SJSA1 (cell line): ENCODE measurements at places on chromosomes 2 and 18. TPM values are rescaled to one million over a fixed set of nuclear protein-coding genes. Genes with fewer than 3 reads are reported as not detected.

The CNRIP1 gene
- total RNA-seq: 5.0 and 14.0 TPM in 2 replicates

The UPP2 gene
- not detected in 2 replicates for total RNA-seq

DNA sequence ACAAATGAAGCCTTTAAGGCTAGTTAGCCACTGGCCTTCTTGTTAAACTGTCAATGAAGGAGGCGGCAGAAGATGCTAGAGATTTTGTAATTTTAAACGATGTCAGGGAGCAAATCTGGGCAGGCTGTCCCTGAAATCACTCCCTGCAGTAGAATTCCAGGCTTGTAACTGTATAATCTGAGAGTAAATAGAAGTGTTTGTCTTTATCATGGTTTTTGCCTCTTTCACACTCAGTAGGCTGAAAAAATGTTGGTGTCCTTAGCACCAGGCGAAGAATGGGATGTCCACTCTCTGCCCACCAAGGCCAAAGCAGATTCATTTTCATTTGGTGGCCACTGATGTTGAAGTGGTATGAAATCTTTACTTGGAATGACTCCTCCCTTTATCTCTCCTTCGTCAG, 136.9 kb upstream of the THSD7B start:
- no peak for DNase-seq

GRCh38 chr2:96969321-96969720, 17.1 kb downstream of the FAM178B start:
- DNase-seq: no peak

The ICA1L gene
- total RNA-seq: 2.0 and 3.4 TPM in 2 replicates

GRCh38 chr2:152395572-152395971, 60.6 kb downstream of the FMNL2 start:
- DNase-seq: no peak

The DUSP2 gene
- total RNA-seq: 0.24 TPM in 1 of 2 replicates, not detected in the other

The KIAA1328 gene
- 3.9 and 7.9 TPM in 2 replicates for total RNA-seq

GRCh38 chr2:151374436-151374835, 17.0 kb downstream of the TNFAIP6 start:
- no peak for DNase-seq
